ENCODE measurements at places on chromosomes 2 and 18. TPM values are rescaled to one million over a fixed set of nuclear protein-coding genes. Genes with fewer than 3 reads are reported as not detected.
A peak's percentile ranks its signal among the peaks of the same experiment; 100 is the strongest.

DNA sequence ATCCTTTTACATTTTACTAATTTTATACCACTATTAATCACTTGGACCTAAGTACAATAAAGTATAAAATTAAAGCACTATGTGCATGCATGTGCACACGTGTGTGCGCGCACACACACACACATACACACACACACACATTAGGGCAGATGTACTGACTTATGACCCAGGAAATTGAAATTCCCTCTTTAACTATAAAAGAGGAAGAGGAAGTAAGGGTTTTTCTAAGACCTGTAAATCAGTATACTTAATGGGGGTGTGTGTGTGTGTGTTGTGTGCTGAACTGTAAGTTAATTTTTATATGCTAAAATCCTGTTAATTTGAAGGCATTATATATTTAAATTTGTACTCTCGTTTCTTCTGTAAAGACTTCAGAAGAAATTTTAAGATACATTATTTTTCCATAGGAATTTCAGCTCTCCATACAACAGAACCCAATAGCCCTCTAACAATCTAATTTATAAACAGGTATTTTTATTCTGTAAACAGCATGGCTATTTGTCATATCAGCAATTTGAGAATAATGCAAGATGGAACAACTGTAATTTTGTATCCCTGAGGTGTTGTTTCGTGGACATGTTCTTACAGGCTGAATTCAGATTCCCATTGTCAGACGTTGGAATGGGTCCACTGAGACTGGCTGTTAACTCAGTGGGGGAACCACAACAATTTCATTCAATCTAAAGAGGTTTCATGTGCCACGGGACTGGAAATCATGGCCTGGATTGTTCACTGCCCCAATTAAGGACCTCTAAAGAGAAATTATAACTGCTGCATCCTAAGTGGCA is 90.9 kb downstream of the PLA2R1 start:
- DNase-seq: no peak

DNA sequence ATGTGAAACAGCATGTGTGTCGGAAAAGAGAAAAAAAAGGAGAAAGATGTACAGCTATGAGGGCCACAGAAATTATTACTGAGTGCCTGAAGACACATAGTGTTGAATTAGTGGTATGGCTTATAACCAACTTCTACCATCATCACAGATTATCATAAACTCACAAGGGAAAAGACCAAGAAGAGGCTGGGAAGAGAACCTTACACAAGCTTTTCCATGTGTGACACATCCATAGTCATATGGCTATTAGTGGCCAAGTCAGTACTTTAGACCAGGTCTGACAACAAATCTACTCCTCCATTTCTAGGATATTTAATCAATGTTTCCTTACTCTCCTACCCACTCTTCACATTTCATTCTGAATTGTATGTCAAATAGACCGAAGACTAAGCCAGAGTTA is 3.5 kb upstream of the GALNT5 start:
- DNase-seq: no peak

- no peak for DNase-seq
Measured at GRCh38 chr2:239774142-239774462, 251.0 kb downstream of the NDUFA10 start.

- DNase-seq: no peak
Measured at GRCh38 chr2:232018181-232018580, 56.7 kb downstream of the DIS3L2 start.

- no peak for DNase-seq
Measured at GRCh38 chr2:206422493-206422892, 20.8 kb upstream of the ADAM23 start.

DNA sequence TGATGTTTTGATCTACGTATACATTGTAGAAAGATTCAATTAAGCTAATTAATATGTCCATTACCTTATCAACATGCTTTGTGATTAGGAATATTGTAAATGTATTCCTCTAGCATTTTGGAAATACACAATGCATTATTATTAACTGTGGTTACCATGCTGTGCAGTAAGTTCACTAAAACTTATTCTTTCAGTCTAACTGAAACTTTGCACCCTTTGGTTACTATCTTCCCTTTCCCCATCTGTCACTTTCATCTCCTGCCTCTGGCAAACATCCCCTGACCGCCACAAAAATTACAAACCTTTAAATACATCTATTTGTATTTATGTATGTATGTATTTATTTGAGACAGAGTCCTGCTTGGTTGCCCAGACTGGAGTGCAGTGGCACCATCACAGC is 388.0 kb downstream of the NYAP2 start:
- DNase-seq: no peak

DNA sequence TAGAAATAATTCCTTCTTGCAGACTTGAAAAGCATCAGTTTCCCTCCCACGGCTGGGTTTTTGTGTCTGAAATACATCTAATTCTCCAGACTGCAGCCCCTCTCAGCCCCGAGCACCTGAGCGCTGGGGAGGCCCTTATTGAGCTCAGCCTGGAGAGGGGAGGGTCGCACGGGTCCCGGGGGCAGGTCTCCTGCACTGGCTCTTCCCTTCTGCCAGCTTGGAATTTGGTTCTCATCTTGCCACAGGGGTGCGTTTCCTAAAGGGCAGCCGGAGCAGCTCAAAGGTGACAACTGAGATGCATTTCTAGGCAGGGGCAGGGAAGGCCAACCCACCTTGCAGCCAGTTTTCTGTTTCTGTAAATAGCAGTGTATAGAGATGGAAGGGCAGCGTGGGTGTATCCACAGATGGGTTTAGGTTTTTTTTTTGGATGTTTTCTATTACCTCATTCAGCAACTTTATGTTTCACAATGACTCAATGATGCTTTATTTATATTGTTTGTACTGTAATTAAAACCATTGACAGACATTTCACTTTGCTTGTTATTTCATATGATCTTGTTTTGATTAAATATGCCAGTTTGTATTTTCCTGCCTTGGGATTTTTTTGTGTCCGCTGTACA is 37.0 kb downstream of the GBX2 start:
- no peak for DNase-seq

GRCh38 chr18:75823471-75823870 is 396.0 kb upstream of the SMIM21 start:
- DNase-seq: peak; percentile 17

- DNase-seq: no peak
Measured at GRCh38 chr2:148167241-148167766, 146.4 kb downstream of the MBD5 start.

- no peak for DNase-seq
Measured at GRCh38 chr2:144703852-144704708, 184.2 kb upstream of the ZEB2 start.

DNA sequence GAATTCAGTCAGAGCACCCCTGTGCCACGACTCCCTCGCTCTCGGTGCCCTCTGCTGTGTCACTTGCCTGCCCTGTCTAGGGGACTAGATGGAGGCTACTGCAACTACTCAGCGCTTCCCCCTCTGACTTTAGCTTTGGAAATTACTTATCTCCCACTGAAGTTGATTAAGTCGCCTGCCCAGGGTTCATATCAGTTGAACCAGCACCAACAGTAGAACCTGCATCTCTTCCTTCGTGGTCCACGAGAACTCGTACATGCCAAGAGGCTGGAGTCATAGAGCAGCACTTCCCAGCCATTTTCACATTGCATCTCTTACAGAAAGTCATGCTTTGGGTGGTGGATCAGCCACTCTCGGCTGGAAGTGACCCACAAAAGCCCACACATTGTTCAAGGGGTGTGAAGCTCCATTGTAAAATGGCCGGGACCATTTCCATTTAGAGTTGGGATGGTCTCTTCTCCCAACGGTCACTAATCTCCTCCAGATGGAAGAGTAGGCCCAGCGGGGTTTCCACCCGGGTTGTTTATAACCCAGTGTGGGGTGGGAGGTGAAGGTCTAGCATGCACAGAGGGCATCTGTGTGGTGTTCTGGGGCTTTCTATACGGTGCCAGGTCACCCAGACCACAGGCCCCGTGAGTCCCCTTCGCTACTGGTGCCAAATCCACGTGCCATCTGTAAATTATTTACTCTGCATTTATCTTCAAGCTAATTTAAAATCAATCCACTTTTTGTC is 38.0 kb downstream of the STEAP3 start:
- DNase-seq: peak; percentile 20

DNA sequence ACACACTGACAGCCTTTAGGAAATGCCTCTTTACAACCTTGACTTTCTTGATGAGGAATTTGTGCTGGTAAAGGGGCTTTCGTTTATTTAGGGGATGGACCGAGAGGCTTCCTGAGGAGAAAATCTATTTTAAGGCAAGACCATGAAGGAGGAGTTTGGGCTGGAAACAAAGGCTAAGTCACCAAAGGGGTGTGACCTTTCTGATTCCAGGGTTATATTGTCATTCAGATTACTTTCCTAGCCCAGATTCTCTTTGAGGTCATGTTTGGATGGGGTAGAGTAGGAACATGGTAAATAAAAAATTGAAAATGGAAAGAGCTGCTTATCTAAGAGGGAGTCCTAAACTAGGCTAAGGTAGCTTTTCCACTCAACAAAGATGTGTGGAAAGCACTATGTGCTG is 77.1 kb upstream of the UGP2 start:
- DNase-seq: no peak

DNA sequence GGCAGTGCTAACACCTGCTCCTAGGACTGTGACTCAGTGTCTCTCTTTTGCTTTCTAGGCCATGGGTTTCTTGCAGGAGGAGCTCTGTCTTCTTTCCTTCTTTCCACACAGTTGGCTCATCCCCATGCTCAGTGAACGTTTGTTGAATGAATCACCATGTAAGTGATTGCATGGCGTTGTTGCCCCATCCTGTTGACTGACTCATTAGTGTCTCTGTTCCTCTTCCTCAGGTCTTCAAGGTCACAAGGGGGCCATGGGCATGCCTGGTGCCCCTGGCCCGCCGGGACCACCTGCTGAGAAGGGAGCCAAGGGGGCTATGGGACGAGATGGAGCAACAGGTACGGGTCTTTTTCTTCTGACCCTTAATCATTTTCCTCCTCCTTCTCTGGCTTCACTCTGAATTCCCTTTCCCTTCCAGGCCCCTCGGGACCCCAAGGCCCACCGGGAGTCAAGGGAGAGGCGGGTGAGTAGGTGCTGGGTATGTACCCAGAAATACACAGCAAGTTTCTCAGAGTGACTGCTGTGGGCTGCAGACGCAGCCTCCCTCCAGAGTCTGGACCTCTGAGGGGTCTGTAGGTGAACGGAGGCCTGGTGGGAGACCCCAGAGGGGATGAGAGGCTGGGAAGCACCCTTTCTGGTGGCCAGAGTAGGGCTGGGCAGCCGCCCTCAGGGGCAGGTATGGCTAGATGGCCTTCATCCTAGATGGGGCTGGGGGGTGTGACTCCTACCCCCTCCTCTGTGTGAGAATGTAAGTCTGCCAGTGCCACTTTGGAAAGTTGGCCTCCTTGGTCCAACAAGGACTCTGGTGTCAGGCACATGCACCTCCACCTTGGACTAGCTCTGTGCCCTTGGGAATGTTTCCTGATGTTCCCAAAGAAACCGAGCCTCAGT is 32.4 kb downstream of the MARCO start:
- peak; percentile 32 for DNase-seq

DNA sequence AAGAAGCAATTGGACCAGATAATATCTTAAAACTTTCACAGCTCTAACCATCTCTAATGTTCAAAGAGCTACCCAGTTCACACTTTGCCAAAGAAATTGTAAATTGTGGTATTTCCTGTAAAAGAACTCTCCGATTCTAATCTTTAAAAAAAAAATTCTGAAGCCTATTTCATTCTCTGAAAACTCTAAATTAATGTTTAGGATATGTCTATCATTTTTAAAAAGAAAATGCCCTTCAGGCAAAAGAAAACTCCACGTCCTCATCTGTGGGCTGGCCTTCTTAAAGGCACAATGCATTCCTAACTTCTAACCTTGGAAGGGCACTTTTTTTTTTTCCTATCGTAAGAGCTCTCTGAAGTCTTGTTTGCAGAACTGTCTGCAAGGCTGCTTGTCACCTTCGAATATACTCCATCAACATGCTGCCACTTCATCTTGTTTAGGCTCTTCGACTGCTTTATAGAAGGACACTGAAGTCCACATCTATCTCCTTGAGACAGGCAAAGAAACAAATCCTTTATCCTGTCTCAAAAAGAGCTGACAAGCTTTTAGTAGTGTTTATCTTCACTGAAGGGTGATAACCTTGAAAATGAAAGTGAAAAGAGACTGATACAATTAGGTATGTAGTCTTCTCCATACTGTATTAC is 124.3 kb upstream of the SLC39A10 start:
- DNase-seq: no peak

- DNase-seq: peak; percentile 78
Measured at GRCh38 chr18:4068552-4069158, 386.5 kb downstream of the DLGAP1 start.

DNA sequence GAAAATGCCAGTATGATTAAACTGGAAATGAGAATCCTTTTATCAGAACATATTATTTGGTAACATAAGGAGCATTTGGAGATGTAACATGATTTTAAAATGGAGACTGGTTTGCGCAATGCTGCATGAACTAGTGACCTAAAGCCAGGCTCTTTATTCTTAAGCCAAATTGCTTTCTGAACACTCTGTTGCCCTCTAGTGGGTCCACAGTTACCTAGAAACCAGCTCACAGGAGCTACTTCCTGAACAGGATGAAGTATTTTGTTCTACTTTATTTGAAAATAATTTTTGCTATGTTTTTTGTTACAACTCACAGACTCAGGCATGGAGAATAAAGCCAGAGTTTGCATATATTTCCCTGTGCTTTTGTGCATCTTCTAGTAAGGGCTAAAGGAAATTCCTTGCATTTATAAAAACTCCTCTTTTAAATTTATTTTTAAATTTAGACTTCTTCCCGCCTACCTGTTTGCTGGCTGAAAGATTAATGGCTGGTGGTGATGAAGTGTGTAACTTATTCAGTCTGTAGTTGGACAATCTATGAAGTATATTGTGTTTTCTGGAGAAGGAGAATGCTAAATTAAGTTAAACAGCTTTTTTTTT is 146.7 kb downstream of the PARD3B start:
- peak; percentile 76 for DNase-seq

DNA sequence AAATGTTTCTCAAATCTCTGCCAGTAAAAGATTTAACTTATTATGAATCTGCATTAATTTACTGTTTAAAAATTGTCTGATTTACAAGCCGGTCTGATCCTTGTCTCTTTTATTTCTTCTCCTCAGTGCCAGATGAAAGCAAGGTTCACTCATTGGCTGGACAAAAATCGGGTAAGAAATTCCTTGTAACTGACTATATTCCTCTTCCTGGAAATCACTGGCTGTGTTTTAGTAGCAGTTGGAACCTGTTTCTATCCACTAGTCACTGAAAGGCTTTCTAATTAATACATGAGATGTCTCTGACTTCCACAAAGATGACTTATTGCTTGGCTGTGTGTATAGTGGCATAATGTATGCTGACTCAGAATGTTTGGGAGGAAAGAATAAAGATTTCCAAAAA is 436.6 kb upstream of the NRP2 start:
- DNase-seq: no peak

- DNase-seq: no peak
Measured at GRCh38 chr2:3169106-3169870, 208.3 kb downstream of the EIPR1 start.

- no peak for DNase-seq
Measured at GRCh38 chr18:48290162-48290926, 118.8 kb downstream of the ZBTB7C start.

Gene TMEM182
- 6.6 TPM for total RNA-seq

Gene UCN
- total RNA-seq: 0.84 TPM

Gene SLC23A3
- 0.65 TPM for total RNA-seq

Gene GPR55
- 3.1 TPM for total RNA-seq

Gene SDC1
- total RNA-seq: 11.0 TPM

Gene TSPYL6
- total RNA-seq: not detected

Gene IL1R1
- 2.4 TPM for total RNA-seq

Gene TANK
- 22.4 TPM for total RNA-seq

Gene CNDP1
- 0.51 TPM for total RNA-seq

Gene NR4A2
- 1.4 TPM for total RNA-seq

Data from endodermal cell (in vitro differentiated cells).